Aorta (tissue), 5 donors: ENCODE measurements at places on chromosomes 13 and 19. TPM values are rescaled to one million over a fixed set of nuclear protein-coding genes. Genes with fewer than 3 reads are reported as not detected.

Gene LHFPL6
- 214 TPM for total RNA-seq

Gene COX7A1
- 127 TPM for total RNA-seq

Gene C19orf67
- not detected for total RNA-seq

Gene ATP1A3
- not detected for total RNA-seq

Gene FPR3
- total RNA-seq = 25.1 TPM

Gene CGB5
- total RNA-seq = not detected

Gene TMEM255B
- total RNA-seq = 67.3 TPM

Gene CEACAM20
- not detected for total RNA-seq

Gene ZNF112
- total RNA-seq = 8.0 TPM

Gene IQCN
- total RNA-seq = 12.2 TPM
